Stimulated activated CD8-positive, alpha-beta memory T cell treated with anti-CD3 and anti-CD28 coated beads, Interleukin-7, amount 100 ng/mL, for 1 hour (primary cell): ENCODE measurements at places on chromosomes 1 and 21.

GRCh38 chr1:87140831-87141540 is 187.7 kb upstream of the LMO4 start:
- no peak for DNase-seq

DNA sequence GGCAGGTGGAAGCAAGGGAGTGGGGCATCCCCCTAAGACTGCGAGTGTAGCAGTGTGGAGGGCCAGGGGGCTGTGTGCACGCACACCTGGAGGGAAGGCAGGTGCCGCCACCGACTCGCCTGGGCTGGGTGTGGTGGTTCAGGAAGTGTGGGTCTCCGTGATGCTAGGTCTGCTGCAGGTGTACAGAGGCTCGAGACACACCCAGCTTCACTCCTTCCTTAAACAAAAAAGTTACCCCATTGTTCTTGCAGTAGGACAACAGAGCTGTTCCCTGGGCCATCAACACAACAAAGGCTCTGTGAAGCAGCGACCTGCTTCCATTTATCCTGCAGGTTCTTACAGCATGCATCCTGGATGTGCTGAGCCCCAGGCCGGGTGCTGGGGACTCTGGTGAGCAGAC is 100.4 kb upstream of the TMEM51 start:
- DNase-seq: no peak

DNA sequence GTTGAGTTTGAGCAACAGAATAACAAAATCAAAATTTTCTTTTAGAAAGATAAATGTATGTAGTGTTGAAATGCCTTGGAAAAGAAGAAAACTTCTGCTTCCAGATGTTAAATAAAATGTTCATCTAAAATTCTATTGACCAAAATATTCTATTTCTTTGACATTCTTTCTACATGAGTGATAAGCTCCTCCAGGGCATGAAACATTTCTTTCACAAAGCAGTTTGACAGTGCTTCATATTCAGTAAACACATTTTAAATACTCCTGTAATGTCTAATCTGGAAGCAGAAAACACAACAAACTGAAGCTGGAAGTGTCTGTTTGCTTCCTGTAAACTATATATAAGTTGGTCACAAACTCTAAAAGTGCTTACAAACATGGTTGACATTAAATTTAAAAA is 61.5 kb downstream of the RGS21 start:
- no peak for DNase-seq

DNA sequence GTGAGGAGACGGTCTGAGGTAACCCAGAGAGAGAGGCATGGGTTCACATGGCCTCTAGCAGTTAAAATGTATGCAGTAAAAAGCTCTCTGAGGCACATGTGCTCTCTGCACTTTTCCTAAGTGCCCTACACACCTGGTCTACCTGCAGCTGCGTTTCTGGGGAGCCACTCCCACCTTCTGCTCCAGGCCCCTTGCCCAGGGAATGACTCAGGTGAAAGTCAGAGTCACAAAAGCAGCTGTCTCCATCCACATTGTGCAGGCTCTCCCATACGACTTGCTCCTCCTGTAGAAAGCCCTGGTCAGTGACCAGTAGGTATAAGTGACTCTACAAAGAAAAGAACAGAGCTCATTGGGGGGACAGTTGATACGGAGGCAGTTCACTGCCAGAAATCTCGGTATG is 8.8 kb downstream of the MINDY1 start:
- no peak for DNase-seq

DNA sequence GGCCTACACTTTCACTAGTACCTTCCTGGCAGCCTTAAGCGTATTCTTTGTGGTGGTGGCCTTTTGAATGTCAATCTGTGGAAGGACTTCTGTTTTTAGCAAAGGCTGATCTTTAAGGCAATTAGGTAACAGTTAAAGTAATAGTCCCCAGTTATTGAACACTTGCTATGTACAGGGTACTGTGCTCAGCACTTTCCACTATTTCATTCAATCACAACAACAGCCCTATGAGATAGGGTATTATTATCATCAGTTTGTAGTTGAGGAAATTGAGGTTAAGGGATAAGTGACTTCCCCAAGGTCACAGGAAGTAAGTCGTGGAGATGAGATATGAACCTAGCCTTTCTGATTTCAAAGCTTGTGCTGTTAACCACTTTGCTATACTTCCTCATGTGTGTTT is 185.7 kb downstream of the ST6GALNAC3 start:
- DNase-seq: no peak

DNA sequence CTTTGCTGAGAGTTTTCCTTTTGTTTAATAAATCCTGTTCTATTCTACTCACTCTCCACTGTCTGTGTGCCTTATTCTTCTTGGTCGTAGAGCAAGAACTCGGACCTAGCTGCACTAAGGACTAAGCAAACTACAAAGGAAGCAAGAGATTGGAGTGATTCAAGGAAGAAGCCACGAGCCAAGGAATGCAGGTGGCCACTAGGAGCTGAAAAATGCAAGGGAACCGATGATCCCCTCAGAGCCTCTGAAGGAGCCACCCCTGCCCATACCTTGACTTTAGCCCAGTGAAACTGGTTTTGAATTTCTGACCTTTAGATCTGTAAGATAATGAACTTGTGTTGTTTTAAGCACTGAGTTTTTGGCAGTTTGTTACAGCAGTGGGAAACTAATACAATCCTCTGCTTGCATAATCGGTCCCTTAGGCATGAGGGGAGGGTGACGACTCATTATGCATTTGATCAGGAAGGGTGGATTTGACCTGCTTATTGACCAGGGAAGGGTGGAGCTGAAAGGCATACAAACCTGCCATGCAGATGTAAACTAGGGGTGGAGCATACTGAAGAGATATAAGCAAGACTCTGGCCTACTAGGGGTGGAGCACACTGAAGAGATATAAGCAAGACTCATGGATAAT is 6.2 kb upstream of the CA6 start:
- no peak for DNase-seq

- DNase-seq: no peak
These were observed 7.8 kb downstream of the MORN1 start for GRCh38 chr1:2383576-2383975.
